ENCODE measurements at places on chromosomes 11 and 22.

- no peak for DNase-seq
Observed at GRCh38 chr11:8707541-8708191, 25.1 kb downstream of the RPL27A start.

- no peak for DNase-seq
Observed at GRCh38 chr11:47215366-47215910, 664 bp downstream of the DDB2 start.

DNA sequence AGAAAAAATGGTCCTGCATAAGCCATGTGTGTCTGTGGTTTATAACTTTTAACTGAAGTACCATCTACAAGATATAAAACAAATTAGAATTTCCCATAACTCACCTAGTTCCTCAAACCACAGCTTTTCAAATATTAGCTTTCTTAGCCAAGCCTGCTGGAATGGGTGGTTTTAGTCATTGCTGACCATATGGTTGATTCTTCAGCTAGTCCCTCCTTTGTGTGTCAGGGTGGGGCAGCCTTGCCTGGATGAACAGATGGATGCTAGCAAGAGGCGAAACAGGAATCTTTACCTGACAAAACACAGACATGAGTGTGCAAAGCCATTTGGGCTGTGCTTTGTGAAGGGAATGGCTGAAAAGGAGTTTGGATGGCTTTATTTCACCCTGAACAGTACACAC lies 6.9 kb upstream of the B3GNT6 start:
- DNase-seq, result no peak

DNA sequence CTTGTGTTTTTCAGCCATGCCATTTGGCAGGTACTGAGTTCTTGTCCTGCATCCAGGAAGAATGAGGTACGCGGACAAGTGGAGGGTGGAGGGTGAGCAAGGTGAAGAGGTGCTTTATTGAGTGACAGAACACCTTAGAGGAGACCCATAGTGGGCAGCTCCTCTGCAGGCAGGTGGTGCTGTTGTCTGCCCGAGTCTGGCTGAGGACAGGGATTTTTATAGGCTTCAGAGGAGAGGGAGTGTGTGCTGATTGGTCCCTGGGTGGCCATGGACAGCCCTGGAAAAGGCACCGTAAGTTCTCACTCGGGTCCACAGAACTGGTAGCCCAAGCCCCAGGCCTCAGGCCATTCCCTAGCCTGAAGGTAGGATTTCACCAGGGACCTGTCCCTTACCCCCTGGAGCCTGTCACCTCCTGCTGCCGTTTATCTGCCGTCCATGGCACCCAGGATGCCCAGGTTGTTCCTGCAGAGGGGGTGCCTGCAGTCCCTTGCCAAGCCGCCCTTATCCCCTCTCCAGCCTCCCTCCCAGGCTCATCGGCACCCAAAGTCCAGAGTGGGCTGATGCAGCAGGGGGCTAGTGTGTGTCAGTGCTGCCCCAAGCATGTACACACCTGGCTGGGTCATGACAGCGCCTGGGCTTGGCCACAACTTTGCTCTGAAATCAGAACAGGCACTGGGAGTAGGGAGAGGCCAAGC lies 213.6 kb downstream of the LRRC4C start:
- no peak for DNase-seq

DNA sequence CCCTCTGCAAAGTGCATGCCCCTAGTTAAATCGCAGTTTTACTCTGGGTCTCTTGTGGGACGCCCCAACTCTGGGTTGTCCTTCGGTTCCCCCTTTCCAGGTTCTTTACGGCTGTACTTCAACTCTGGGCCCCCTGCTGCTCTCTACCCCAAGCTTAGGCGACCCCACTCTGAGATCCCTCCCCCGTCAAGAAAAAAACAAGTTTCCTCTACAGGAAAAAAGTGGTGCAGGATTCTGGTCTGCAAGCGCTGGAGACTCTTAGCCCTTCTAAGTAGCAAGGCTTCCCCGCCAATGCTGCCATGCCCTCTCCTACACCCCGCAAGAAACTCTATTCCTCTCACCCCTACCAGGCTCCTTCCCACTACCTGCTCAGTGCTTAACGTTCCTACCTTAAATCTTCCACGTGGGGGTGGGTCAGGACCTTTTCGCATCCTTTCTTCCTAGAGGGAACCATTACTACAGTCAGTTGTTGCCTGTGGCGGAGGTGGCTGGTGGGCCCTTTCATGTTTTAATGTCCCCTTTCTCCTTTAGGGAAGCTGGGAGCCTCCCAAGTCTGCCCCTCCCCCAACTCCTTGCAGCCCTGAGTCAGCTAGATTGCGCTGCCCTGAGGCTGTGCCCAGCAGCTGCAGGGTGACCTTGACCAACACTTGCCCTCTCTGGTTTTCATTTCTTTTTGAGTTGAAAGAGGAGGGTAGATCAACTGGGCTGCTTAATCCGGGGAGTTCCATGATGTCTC lies 1.4 kb downstream of the NEFH start:
- DNase-seq, result no peak

DNA sequence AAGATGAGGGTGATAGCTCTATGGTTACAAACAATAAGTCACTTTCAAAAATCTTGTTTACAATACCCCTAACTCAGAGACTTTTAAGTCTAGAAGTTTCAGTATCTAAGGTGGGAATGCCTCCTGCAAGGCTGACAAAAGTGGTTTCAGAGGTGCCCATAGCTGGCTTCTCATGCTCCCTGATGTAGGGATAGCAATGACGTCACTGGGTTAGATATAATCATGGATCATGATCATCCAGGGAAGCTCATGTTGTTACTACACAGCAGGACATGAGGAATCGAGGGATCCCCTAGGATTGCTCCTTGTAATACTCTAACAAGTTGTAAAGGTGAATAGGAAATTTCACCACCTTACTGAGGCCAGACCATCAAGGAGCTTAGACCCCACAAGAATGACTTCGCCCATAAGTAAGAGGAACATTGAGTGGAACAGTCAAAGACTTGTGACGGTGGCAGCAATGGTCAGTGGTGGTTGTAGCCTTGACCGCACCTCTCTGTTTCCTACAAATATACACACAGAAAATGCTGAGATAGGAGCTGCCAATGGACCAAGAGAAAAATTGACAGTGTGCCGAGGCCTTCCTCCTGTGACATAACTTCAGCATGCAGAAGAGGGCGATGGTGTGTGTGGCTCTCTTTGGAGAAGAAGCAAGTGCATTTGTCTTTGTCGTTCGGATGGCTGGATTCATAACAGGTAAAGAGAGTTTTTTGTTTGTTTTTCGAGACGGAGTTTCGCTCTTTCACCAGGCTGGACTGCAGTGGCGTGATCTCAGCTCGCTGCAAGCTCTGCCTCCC lies 15.6 kb downstream of the APOL4 start:
- DNase-seq, result no peak

DNA sequence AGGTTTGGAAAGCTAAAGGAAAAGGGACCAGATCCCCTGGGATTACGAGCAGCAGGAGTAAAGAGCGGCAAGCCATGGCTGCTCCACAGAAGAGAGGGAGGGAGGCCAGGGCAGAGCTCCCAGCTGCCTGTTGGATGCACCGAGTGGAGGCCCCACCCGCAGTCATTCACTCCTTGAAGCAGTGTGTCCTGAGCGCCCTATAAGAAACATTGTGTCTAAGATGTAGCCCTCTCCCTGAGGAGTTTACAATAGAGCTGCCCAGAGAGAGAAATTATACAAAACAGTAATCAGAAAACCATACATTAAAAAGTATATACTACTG lies 54.7 kb upstream of the CSNK2A3 start:
- no peak for DNase-seq

Measured in GF-D8 (cell line).